Right lobe of liver (tissue), 6 donors: ENCODE measurements at places on chromosomes 5 and 9.

GRCh38 chr5:158124606-158125316 is 265.8 kb upstream of the CLINT1 start:
- DNase-seq, result no peak

DNA sequence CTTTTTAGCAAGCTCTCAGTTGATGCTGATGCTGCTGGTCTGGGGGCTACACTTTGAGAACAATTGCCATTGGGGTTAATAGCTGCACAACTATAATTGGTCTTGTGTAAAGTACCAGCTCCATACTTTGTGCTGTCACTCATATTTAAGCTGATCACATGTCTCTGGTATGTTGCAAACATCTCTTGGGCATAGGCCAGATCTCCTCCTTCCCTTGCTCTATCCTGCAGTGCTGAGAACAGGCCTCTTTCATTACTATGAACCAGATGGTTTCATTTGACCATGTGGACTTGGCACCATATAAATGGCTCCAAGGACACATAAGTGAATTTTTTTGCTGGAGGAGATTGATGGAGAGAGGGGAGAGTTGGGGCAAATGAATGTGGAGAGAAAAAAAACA is 48.4 kb downstream of the DMRT2 start:
- DNase-seq, result no peak

- peak; percentile 47 for DNase-seq
Measured at GRCh38 chr9:138022121-138022741, 144.6 kb downstream of the CACNA1B start.

DNA sequence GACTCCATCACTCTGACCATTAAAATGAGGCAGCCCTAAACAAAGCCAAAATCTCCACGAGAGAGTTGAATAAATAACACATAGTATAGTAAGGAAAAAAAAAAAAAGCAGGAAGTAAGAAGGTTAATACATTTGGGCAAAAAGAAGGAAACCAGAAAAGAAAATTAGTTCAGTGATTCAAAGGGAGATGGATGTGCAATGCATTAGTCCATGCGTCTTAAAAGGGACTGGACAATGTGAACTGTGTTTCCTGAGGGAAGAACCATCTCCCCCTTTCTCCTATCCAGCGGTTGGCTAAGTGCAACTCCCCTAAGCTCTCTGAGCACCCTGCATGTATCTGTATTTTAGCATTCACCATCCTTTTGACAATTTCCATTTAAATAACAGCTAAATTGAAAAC is 1.4 kb downstream of the ANKRA2 start:
- DNase-seq, result no peak

GRCh38 chr5:149004559-149004958 is 58.3 kb downstream of the SH3TC2 start:
- DNase-seq, result no peak

- DNase-seq, result no peak
Measured at GRCh38 chr9:72396247-72397091, 31.5 kb upstream of the ZFAND5 start.

GRCh38 chr9:86604741-86605140 is 250.5 kb upstream of the TUT7 start:
- DNase-seq, result no peak

- no peak for DNase-seq
Measured at GRCh38 chr5:68544091-68544647, 328.6 kb downstream of the PIK3R1 start.

DNA sequence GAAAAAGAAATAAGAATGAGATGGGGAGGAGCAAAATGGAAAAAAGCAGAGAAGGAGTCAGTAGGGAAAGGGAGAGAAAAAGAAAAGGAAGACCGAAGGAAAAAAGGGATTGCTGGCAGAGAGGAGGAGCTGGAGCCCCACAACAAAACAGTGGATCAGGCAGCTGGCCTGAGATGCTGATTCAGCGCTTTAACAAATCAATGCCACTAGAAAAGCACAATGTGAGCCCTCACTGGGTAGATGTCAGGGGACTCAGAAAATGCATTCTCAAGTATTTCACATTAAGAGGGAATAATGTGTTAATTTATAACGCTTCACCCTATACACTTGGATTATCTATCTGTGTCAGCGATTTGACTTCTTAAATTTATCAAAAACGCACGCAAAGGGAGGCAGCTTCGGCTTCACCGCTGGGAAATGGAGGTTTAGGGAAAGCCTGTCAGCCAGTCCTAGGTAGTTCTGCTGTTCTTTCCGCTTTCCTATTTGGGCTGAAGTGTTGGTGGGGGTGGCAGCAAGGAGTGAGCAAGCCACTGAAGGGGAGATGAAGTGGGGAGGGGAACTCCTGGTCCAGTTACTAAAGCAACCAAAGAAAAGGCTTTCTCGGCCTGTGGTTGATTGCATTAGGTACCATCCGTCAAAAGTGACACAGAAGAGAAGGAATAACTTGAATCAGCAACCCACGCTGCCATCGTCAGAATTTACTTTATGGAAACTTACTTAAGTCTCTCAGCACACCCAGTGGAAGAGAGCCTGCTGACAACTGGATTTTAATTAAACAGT is 161.6 kb downstream of the BNC2 start:
- no peak for DNase-seq

DNA sequence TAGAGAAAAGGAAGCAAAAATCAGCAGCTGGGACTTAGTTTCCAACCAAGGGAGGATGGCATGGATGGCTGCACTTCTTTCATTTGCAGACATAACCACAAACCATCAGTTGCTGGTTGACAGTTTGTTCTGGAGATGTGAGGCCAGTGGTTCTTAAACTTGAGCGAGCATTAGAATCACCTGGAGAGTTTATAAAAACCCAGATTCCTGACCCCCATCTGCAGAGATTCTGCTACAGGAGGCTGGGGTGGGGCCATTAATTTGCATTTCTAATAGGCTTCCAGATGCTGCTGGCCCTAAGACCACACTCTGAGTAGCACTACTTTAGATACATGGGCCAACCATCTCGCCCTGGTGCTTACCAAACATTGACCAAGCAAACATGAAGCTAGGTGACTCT is 60.8 kb downstream of the MARCHF3 start:
- DNase-seq, result no peak

GRCh38 chr5:54795284-54795683 is 190.1 kb downstream of the ESM1 start:
- no peak for DNase-seq

DNA sequence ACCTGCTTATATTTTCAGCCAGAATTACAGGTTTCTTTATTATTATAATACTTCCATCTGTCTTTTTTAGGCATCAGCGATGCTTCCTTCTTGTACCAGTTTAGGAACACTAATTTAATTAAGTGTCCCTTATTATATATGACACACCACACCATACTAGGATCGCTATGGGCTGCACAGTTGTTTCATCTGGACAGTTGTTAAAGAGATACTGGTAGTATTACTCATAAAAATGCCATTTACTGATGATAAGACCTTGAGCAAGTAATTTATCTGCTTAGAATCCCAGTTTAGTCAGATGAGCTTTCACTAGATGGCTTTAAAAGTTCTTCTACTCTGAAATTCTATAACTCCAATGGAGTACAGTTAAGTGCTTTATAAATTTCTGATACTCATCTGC is 17.1 kb downstream of the ARSK start:
- no peak for DNase-seq

DNA sequence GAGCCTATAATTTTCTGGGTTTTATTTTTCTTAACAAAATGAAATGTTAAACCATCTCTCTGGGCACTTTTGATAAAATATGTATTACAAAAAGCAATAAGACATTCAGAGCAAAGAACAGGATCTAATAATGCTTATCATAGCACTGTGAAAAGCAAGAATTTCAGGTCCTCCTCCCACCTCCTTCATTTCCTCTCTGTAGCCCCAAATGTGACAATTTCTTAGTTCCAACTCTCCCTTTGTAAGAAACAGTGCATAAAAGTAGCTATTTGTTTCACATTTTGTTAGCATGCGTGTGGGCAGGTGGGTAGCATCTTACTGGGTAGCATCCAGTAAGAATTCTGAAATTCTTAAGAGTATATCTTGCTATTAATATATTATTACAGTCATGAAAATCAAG is 130.9 kb upstream of the RASA1 start:
- no peak for DNase-seq
